ENCODE measurements at places on chromosomes 11 and 22. TPM values are rescaled to one million over a fixed set of nuclear protein-coding genes. Genes with fewer than 3 reads are reported as not detected.
A peak's percentile ranks its signal among the peaks of the same experiment; 100 is the strongest.

DNA sequence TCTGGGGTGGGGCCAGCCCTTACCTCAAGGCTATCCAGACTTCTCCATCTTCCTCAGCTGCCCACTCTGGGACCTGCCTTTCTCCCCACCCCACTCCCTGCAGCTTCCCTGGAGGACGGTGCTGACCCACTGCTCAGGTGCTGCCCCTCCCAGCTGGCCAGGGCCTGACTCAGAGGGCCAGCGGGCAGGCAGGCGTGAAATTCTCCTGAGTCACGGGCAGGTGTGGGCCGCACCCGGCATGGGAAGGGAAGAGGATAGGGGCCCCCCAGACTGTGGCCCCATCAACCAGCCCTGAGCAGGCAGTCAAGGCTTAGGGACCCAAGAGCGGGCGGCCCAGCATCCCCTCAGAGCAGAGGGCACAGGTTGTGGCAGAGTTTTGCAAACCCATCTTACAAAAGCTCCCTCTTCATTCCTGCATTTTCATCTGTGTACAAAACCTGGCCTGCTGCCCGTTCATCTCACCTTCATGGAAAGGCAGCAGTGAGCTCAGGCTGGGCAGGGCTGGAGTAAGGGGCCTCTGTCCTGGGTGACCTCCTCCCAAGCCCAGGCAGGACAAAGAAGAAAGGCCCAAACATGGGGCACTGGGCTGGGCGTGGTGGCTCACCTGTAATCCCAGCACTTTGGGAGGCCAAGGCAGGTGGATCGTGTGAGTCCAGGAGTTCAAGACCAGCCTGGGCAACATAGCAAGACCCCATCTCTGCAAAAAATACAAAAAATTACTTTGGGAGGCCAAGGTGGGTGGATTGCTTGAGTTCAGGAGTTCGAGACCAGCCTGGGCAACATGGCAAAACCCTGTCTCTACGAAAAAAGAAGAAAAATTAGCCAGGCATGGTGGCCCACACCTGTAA is 6.1 kb downstream of the RHOD start:
- DNase-seq, result no peak

DNA sequence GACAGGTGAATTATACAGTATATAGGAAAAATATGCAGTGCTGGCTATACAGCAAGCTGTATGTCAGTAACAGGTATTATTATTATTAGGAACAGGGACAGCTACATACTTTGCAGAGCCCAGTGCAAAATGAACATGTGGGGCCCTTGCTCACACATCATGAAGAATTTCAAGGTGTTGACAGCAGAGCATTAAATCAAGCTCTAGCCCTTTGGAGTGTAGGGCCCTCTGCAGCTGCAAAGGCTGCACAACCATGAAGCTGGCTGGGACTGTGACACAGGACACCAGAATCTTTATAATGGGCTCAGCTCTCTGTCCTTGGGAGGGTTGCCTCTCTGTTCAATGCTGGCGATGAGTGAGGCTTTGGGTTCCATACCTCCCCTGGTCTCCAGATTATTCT is 44.9 kb upstream of the DAGLA start:
- no peak for DNase-seq

- no peak for DNase-seq
Measured at GRCh38 chr11:128868841-128869671, 2.0 kb upstream of the KCNJ1 start.

DNA sequence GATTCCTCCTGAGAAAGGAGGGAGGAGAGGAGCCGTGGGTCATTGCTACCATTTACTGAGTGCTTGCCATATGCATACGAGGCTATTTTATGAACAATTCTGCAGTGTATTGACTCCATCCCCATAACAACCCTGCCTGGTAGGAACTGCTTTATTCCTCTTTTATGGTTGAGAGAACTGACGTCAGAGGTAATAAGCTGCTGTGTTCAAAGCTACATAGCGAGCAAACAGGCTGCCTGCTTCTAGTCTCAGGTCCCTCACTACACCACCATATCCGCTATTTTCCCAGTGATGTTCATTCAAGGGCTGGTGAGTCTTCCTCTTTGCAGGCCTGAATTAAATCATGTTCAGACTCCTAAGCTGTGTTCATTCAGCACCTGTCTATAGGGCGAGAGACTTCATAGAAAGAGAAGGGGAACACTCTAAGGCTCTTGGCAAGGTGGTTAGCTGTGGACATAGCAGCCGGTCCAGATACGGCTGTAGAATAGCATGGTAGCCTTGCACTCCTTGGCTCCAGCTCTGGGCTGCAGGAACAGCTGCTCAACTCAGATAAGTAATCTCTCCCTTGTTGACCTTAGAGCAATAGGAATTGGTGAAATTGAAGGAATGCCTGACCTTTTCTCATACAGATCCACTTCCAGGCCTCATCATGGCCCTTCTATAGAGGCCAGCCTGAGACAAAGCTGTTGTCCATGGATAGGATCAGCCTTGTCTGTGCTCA is 82.6 kb downstream of the MICAL2 start:
- no peak for DNase-seq

KRTAP5-2 gene
- not detected for total RNA-seq

PTPRCAP gene
- not detected for total RNA-seq

OR52M1 gene
- not detected for total RNA-seq

DNA sequence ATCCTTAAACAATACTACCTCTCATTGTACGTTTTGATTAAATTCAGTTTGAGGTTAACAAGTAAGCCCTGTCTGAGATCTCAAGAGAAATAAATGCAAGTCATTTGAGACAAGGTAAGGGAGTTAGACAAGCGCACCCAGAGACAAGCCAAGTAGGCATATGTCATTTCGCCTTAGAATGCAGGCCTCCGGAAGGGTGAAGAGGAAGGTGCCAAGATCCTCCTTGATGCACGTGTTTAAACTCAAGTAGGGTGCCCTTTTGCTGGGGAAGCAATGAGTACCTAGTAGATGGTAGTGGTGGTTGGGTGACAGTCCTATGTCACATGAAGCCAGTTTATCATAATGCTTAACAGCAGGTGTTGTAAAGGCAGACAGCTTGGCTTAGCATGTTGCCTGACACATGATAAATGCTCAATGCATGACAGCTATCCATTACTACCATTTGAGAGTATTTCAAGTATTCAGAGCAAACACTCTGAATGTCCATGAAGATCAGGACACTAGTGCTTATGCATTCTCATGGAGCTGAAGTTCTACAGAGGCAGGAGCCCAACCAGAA is 415.9 kb downstream of the TMEM135 start:
- no peak for DNase-seq

DNA sequence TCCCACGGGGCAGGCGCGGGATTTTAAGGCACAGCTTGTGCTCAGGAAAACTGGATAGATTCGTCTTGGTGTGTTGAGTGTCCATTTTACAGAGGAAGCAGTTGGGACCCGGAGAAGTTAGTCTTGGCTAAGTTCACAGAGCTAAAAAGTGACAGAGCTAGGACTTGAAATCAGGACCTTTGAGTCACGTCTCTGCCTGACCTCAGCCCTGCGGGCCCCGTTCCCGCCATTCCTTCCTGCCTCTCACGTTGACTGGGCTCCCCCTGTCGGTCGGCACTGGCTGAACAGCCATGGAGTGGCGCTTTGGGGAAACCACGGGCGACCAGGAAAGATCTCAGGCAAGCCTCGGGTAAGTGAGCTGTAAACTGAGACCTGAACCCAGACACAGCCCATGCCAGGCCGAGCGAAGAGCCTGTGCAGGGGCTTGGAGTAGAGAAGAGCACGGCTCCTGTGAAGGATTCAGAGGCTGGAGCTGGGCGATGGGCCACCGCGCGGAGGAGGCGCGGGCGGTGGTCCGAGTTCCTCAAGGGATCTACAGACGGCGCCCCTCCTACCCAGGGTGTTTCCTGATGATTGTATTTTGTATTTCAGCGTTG is 54.1 kb downstream of the WNT11 start:
- DNase-seq, result peak; percentile 84

VPS37C gene
- total RNA-seq, result 4.4 TPM

ZNF195 gene
- total RNA-seq, result 11.6 TPM

DNA sequence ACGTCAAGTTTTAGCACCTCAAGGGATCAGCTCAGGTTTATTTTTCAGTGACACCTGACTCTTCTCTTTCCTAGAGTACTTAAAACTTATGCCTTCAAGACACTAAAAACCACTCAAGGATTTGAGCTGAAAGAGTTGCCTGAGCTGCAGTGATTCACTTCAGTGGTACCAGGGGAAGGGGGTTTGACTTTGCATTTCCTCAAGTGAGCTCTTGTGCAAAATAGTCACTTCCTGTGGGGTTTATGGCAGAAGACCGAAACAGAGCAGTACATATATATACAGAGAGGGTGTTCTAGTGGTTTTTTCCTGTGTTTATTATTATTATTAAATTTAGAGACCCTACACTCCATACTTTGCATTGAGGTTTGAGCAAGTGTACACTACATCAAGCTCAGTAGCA is 60.7 kb downstream of the DBX1 start:
- DNase-seq, result peak; percentile 82

- no peak for DNase-seq
Measured at GRCh38 chr11:29187215-29187614, 829.6 kb downstream of the KCNA4 start.

DNA sequence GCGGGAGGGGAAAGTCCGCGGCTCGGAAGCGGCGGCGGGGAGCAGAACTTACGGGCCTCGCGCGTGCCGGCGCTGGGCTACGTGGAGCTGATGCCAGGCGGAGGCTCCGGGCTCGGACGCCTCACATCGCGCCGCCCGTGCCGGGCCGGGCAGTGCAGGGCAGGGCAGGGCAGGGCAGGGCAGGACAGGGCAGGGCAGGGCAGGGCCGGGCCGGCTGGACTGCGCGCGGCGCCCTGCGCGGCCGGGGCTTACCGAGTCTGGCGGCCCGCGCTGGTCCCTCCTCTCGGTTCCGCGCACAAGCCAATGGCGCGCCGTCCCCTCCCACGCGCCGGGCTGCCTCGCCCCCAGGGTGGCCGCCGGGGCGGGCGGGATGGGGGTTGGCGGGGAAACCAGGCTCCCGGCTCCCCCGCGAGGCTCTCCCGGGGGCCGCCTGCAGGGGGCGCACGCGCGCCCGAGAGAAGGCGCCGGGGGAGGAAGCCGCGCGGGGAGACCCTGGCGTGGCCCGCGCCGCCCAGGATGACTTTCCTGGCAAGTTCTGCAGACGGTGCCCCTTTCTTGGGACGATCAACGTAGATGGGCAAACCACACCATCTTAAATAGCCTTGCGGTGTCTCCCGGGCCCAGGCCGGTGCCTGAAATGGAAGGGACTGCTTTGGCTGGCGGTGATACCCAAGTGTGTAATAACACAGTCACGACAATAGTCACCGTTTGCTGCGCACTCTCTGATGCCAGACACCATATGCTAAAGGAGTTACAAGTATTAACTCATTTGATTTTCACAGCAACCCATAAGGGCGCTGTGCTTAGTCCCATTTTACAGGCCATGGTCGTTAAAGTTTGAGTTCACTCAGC is at the start of gene TP53I11:
Gene TP53I11, minus strand, starts transcription at position 259 of the 852 bp plus-strand sequence. CDS start 12,548 bp downstream, outside the sequence.
- peak; percentile 81 for DNase-seq

BARX2 gene
- not detected for total RNA-seq

- DNase-seq, result peak; percentile 69
Measured at GRCh38 chr11:74739546-74740270, 8.5 kb upstream of the CHRDL2 start.

DNA sequence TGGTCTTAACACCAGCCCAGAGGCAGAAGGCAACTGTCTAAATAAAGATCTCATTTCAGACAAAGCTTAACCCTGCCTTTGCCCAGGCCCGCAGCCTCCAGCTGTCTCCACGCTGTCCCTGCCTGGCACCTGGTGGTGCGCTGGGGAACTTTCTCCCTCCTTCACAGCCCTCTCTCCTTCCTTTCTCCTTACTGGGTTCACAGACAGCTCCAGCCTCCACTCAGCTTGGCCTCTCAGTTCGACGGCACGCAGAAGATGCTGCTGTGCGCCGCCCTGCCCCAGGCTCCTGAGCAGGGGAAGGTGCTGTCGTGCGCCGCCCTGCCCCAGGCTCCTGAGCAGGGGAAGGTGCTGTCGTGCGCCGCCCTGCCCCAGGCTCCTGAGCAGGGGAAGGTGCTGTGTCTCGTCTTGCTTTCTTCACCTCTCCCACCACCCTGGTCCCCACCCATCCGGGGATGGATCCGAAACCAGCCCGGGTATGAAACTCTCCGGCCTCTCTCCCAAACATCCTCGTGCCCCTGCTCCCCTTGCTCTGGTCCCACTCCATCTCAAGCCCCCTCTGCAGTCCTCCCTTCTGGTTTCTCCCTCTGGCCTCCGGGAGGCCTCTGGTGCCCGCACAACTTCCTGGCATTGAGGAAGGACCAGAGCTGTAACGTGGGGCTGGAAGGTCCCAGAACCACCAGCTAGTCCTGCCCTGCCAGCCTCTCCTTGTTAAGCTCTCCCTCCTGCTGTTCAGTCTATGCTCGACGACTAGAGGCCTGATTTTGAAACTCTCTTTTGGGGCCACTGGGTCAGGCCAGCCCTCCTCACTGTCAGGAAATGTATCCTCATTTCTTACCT is 22.9 kb upstream of the JAM3 start:
- DNase-seq, result no peak

MMP8 gene
- total RNA-seq, result not detected

DNA sequence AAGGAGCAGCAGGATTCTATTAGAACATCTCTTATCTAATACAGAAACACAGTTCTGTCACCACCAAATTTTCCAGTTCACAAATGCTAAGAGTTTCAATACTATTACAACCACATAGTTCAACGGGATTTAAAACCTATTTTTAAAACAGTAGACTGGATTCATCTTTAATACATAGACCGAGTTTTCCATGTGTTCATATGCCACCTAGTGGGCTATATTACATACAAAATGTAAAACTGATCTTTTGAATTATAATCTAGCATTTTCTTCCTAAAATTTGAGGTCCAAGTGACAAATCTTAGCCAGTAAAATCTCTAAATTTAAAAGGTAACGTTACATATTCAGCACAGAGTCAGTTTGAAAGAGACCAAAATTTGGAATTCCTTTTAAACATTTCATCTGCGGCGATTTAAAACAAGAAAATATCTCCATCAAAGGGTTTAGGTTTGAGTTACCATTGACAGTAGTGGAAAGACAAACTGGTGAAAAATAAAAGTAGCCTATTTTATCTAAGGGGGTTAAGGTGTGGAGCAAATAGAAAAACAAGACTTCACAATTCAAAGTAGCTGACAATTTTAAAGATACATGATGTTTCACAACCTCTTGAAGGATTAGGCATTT is 269.3 kb upstream of the MPPED2 start:
- peak; percentile 44 for DNase-seq

DNA sequence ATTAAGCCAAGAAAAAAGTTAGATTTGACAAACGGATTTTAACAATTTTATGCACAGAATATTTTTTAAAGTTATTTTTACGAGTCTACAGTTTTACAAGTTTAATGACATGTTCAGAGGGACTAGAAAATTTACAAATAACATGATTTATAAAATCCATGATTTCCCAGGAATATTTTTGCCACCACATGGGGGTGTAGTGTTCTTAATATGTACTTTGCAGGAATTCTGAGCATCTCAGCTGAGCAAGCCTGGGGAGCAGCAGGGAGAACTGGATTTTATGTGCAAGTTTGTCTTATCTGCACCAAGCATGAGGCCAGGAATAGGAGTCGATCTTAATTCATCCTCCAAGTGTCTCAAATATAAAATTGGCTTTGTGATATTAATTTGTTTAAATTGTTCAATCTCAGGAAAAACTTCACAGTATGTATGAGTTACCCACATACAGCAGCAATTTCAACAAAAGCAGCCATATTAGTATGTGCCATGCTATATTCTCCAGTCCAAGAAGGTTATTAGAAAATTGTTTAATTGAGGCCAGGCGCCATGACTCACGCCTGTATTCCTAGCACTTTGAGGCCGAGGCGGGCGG is 826.3 kb downstream of the DLG2 start:
- DNase-seq, result no peak

PTGDR2 gene
- under 0.01 TPM for total RNA-seq

ACRV1 gene
- total RNA-seq, result under 0.01 TPM

APOA5 gene
- total RNA-seq, result not detected

GRCh38 chr22:48853627-48854240 is 973.9 kb downstream of the BRD1 start:
- no peak for DNase-seq

- peak; percentile 57 for DNase-seq
Measured at GRCh38 chr22:42560781-42561180, 7.0 kb downstream of the SERHL2 start.

All from lung microvascular endothelial cell (primary cell).